Suprapubic skin (tissue), 4 donors: ENCODE measurements at places on chromosomes 16 and 17. TPM values are rescaled to one million over a fixed set of nuclear protein-coding genes. Genes with fewer than 3 reads are reported as not detected.

- no peaks in the 10 kb centered on the region for H3K4me1 ChIP-seq
- no peaks in the 10 kb centered on the region for H3K27me3 ChIP-seq
- no peak overlapping the region for H3K4me3 ChIP-seq
- no peak for DNase-seq
- no peak overlapping the region for H3K27ac ChIP-seq
These were observed 388.5 kb downstream of the XYLT1 start for GRCh38 chr16:17082095-17082882.

DNA sequence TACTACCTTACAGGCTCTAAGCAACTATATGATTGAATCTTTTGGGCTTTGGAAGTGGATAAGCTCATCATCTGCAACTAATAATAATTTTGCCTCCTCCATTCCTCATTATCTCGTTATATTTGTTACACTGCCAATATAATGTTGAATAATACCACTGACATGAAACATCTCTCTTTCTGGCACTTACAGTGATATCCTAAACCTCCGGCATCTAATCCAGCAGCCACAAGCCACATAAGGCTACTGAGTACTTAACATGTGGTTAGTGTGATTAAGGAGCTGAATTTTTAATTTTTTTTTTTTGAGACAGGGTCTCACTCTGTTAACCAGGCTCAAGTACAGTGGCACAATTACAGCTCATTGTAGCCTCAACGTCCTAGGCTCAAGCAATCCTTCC lies 9.6 kb downstream of the CDC42EP4 start:
- H3K27me3 ChIP-seq, result no peaks in the 10 kb centered on the region
- no peak overlapping the region for H3K4me3 ChIP-seq
- peaks cover 84% of the 10 kb centered on the region for H3K4me1 ChIP-seq

DNA sequence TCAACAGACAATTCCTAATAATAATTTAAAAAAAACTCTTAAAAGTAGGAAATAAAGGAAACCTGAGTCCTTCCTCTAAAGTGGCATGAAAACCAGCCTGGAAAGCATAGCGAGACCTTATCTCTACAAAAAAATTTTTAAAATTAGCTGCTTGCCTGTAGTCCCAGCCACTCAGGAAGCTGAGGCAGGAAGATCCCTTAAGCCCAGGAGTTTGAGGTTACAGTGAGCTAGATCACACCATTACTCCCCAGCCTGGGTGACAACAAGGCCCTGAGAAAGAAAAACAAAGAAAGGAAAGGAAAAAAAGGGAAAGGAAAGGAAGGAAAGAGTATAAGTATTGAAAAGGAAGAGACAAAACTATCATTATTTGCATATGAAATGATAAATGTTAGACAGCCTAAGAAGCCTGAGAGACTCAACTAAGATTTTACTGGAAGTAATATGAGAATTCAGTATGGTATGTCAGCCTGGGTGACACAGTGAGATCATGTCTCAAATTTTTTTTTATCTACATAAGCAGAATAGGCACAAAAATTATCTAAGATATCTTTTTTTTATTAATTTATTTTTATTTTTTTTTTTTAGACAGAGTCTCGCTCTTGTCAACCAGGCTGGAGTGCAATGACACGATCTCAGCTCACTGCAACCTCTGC lies 113.0 kb downstream of the GOSR1 start:
- H3K27me3 ChIP-seq, result no peaks in the 10 kb centered on the region
- H3K4me1 ChIP-seq, result no peaks in the 10 kb centered on the region
- H3K4me3 ChIP-seq, result no peak overlapping the region
- H3K36me3 ChIP-seq, result no peaks in the 10 kb centered on the region
- no peak for DNase-seq

GRCh38 chr17:38867179-38867967 lies 2.5 kb upstream of the LASP1 start:
- peak overlapping the region; percentile 89 for H3K4me3 ChIP-seq
- peaks cover 31% of the 10 kb centered on the region for H3K4me1 ChIP-seq
- DNase-seq, result no peak
- peak overlapping the region; percentile 96 for H3K27ac ChIP-seq
- H3K36me3 ChIP-seq, result no peaks in the 10 kb centered on the region

DNA sequence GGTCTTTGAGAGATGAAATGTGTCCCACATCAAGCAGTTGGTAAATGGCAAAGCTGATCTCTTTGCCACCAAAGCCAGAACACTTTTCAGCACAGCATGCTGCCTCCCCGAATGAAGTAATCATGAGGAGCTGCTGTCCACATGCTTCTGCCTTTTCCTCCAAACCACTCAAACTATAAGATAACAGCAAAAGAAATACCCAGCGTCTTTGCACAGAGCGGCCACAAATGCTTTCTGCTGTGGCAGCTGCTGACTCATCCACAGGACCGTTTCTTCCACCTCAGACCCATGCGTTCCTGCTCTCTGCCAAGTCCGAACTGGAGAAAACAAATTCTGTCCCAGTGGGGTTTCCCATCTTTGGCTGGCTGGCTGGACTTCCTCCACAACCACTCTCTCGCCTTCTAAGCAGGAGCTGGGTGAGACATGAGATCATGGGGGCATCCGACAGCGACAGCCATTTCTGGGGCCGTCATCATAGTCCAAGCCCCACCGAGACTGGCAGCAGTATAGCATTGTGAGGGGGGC lies 27.1 kb downstream of the TBC1D3B start:
- H3K27me3 ChIP-seq, result peaks cover 37% of the 10 kb centered on the region
- no peak for DNase-seq
- no peaks in the 10 kb centered on the region for H3K4me1 ChIP-seq
- H3K4me3 ChIP-seq, result no peak overlapping the region
- H3K27ac ChIP-seq, result no peak overlapping the region
- H3K36me3 ChIP-seq, result no peaks in the 10 kb centered on the region

DNA sequence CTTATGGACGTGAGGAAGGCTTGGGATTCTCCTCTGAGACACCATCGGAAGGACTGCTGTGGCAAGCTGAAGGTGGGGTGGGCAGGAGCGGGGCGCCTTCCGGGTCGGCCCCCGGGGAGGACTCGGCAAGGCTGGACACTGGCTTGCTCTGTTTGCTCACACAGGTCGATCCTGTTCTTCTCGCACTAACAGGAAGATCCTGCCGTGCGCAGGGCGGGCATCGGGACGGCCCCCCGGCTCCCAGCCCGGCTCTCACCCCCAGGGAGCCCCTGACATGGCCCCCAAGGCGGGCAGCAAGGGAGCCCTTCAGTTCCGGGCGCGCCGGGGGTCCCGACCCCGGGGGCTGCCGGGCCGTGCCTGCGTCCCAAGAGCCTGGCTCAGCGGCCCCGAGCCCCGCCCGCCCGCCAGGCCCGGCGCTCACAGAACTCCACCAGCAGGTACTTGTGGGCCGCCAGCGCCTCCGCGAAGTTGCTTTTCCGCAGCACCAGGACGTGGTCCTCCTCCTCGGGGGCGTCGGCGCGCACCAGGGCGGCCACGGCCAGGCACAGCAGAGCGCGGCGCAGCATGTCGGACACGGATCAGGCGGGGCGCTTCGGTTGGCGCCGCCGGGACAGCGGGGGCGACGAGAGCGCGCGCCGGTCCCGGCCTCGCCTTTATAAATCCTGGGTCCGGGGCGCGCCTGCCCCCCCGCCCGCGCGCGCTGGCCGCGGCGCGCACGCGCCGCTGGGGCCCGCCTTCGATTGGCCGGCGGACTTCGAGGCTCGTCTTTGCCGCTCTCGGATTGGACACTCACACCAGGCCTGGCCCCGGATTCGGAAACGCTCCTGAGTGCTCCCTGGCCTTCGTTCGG lies at the start of gene P4HB:
Gene P4HB (minus strand): TSS at position 630 of the 850 bp plus-strand sequence. CDS start 64 bp downstream, at position 566.
- H3K27ac ChIP-seq, result peak within 1 kb of the TSS; percentile 97
- H3K36me3 ChIP-seq, result peaks cover 18% of the 10 kb centered on the region
- peak within 1 kb of the TSS; percentile 92 for H3K4me3 ChIP-seq

DNA sequence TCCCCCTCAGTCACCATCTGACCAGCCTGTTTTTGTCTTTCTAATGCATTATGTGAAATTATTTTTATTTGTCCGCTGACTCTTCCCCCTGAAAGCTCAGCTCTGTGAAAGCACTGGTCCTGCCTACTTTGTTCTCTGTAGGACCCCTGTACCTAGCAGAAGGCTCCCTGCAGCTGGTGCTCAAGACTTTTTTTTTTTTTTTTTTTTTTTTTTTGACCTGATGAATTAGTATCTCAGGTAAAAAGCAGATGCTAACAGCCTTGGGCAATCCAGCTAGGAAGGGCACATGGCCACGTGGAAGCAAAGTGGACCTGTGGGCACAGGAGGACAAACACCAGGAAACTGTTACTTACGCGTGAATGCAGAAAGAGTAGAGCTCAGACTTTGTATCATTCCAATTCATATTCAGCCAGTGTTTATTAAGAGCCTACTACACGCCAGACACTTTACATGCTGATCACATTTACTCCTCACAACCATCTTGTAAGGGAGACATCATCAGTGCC lies 629 bp upstream of the UNC119 start:
- DNase-seq, result no peak
- no peak overlapping the region for H3K27ac ChIP-seq
- H3K4me1 ChIP-seq, result peaks cover 27% of the 10 kb centered on the region
- H3K36me3 ChIP-seq, result peaks cover 45% of the 10 kb centered on the region
- H3K27me3 ChIP-seq, result no peaks in the 10 kb centered on the region
- H3K4me3 ChIP-seq, result peak overlapping the region; percentile 75

DNA sequence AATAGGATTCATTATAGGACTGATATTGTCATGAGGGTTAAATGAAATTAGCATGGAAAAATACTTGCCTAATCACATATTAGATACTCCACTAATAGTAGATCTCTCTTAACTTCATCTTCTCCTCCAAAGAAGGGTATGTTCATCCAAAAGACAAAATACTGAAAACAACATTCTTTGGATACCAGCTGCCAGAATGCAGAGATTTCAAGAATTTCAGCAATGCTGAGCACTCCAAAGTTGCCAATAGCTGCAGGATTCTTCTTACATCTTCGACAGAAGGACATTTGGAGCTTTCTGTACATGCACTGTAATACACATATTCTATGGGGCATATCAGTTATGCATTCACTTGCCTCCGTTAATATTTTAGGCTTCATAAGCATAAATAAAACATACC lies 436.5 kb downstream of the HAPSTR1 start:
- H3K27ac ChIP-seq, result no peak overlapping the region
- H3K36me3 ChIP-seq, result no peaks in the 10 kb centered on the region
- H3K4me1 ChIP-seq, result no peaks in the 10 kb centered on the region
- no peak for DNase-seq
- H3K4me3 ChIP-seq, result no peak overlapping the region
- no peaks in the 10 kb centered on the region for H3K27me3 ChIP-seq

DNA sequence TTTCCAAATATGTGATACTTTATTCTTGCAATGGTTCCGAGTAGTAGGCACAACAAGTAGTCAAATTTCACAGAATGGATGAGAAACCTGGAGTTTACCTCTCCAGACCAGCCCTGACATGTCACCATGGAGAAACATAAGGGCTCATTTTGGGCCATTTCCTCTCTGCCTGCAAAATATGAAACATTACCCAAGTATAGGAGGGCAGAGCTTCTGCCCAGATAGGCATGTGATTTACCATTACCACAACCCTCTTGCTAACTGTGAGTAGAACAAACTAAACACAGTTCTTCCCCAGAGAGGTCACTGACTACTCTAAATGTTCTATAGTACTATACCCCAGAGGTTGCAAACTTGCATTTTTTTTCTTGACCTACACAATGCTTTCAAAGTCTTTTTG lies 15.7 kb upstream of the KPNB1 start:
- DNase-seq, result no peak
- H3K36me3 ChIP-seq, result peaks cover 4% of the 10 kb centered on the region
- H3K27ac ChIP-seq, result no peak overlapping the region
- no peaks in the 10 kb centered on the region for H3K4me1 ChIP-seq
- no peak overlapping the region for H3K4me3 ChIP-seq

- peaks cover 3% of the 10 kb centered on the region for H3K27me3 ChIP-seq
- peaks cover 69% of the 10 kb centered on the region for H3K4me1 ChIP-seq
- H3K36me3 ChIP-seq, result peaks cover 23% of the 10 kb centered on the region
These were observed 20.2 kb downstream of the CRISPLD2 start for GRCh38 chr16:84839956-84840355.

- H3K4me1 ChIP-seq, result peaks cover 60% of the 10 kb centered on the region
- H3K27ac ChIP-seq, result no peak overlapping the region
- H3K4me3 ChIP-seq, result no peak overlapping the region
- DNase-seq, result no peak
These were observed 7.3 kb downstream of the GSE1 start for GRCh38 chr16:85620374-85620773.

DNA sequence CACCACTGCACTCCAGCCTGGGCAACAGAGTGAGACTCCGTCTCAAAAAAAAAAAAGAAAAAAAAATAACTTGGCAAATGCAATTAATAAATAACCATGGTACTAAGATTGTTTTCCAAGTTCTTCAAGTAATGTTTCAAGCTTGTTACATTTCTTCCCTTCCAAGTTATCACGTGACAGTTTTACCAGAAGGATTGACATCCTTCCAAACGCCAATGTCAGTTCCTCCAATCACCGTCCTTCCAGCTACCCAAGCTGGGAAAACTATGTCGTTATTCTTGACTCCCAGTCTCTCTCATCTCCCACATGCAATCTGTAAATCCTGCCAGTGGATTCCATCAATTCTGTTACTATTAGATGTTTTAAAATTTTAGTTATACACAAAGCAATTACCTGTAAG lies 3.9 kb upstream of the PHAF1 start:
- H3K27me3 ChIP-seq, result no peaks in the 10 kb centered on the region
- H3K4me3 ChIP-seq, result no peak overlapping the region
- peak overlapping the region; percentile 77 for H3K27ac ChIP-seq
- peaks cover 3% of the 10 kb centered on the region for H3K36me3 ChIP-seq
- DNase-seq, result no peak
- peaks cover 41% of the 10 kb centered on the region for H3K4me1 ChIP-seq

DNA sequence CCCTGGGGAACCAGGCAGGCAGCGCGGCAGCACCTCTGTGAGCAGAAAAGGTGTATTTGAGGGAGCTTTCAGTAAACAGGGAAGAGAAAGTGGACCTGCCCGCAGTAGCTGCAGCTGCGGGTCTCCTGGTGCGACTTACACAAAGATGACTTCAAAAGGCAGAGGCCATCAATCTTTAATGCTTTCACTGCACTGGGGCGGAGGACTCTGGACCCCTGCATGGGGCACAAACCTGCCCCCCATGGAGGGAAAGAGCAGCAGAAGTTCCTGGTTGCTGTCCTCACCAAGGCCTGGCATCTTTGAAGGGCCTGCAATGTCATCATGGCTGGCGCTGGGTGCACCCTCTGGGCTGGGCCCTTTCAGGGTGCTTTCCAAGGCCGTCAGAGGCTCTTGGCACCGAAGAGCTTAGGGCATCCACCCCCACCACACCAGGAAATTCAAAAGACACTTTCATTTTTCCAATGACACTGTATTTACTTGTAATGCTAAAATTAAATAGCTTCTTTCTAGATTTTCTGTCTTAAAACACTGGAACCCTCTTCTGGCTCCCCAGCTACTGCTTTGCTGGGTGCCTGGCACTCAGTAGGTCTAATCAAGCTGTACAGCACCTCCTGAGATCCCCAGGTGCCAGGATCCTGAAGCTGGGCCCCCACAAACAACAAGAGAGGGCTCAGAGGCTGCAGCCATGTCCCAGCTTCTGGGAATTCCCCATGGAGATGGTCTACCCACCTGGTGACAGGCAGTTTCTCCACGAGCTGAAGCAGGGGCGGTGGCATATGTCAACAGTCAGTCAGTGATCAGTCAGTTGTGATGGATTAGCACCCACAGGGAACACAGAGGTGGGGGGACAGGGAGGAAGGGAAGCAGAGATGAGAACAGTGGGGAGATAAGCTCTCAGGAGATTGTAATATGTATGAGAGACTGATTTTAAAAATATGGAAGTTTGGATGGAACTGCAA lies 2.1 kb upstream of the CACNG1 start:
- no peak overlapping the region for H3K27ac ChIP-seq
- peaks cover 5% of the 10 kb centered on the region for H3K27me3 ChIP-seq
- no peaks in the 10 kb centered on the region for H3K4me1 ChIP-seq
- DNase-seq, result no peak

Gene SLFN11
- total RNA-seq, result 6.0 TPM

Gene GNG13
- total RNA-seq, result not detected

Gene ZFHX3
- total RNA-seq, result 14.1 TPM
